Naive thymus-derived CD4-positive, alpha-beta T cell (primary cell): ENCODE measurements at places on chromosomes 2 and 18. TPM values are rescaled to one million over a fixed set of nuclear protein-coding genes. Genes with fewer than 3 reads are reported as not detected.
A peak's percentile ranks its signal among the peaks of the same experiment; 100 is the strongest.

The PSD4 gene
- polyA plus RNA-seq: 28.0 TPM

GRCh38 chr2:172859581-172860335 lies 124.1 kb downstream of the RAPGEF4 start:
- no peak for DNase-seq
- no peak overlapping the region for H3K4me3 ChIP-seq
- no peak overlapping the region for H3K27ac ChIP-seq
- no peaks in the 10 kb centered on the region for H3K36me3 ChIP-seq
- no peaks in the 10 kb centered on the region for H3K4me1 ChIP-seq

GRCh38 chr18:69957747-69958146 lies 10.1 kb upstream of the CD226 start:
- peak overlapping the region; percentile 67 for H3K4me3 ChIP-seq
- no peaks in the 10 kb centered on the region for H3K27me3 ChIP-seq
- peaks cover 17% of the 10 kb centered on the region for H3K4me1 ChIP-seq
- H3K27ac ChIP-seq: peak overlapping the region; percentile 78
- H3K36me3 ChIP-seq: no peaks in the 10 kb centered on the region

DNA sequence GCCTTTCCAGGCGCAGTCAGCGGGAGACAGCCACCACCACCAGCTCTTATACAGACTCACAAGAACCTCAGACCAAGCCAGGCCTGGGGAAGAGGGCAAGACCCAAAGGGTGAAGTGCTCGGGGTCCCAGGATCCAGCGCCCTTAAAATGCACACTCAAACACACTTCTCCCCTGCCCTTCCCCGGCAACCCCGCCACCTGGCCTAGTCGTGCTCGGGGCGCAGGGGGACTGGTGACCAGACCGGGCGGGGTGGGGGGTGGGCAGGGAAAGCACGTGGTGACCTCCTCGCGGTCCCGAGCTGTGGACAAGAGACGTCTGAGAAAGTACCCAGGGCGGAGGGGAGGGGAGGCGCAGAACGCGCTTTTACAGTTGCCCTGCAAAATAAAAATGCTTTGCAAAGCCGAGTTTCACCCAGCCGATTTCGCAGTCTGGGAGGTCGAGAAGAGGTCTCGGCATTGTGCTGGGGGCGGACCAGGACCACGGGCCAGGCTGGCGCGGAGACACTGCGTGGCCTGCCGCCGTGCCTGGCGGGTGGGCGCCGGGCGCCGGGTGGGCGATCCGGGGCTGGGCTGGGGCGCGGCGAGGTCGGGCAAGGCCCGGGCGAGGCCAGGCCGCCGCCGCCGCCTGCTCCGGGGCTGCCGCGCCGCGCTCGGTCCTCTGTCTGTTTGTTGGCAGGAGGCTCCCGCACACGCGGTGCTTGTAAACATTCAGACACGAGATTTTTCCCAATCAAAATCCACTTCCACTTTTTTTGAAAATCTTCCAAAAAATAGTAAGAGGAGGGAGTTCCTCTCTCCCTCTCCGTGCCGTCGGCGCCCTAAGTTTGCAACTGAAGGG lies 2.0 kb downstream of the BCL11A start:
- no peaks in the 10 kb centered on the region for H3K36me3 ChIP-seq
- H3K4me3 ChIP-seq: no peak overlapping the region
- DNase-seq: no peak
- no peak overlapping the region for H3K27ac ChIP-seq
- H3K4me1 ChIP-seq: peaks cover 21% of the 10 kb centered on the region
- peaks cover 14% of the 10 kb centered on the region for H3K27me3 ChIP-seq

DNA sequence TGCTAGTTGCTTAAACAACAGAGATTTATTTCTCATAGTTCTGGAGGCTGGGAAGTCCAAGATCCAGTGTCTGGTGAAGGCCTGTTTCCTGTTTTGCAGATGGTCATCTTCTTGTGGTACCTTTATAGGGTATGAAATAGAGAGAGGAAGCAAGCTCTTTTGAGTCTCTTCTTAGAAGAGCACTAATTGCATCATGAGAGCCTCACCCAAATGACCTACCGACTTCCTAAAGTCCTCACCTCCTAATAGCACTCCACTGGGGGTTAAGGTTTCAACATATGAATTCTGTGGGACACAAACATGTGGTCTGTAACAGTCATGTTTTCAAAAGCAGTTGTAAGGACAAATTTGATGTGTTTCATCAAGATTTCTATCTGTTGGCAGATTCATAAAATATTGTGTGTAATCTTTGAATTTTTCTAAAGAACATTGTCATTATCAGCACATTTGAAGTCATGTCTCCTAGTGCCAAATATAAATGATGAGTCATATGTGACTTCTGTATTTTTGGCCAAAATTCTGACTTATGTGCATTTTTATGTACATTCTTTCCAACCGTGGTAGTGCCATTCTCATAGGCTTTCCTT lies 45.3 kb downstream of the CD28 start:
- peaks cover 22% of the 10 kb centered on the region for H3K4me1 ChIP-seq
- H3K27ac ChIP-seq: no peak overlapping the region

GRCh38 chr2:130878316-130878715 lies 41.6 kb downstream of the ARHGEF4 start:
- no peak overlapping the region for H3K27ac ChIP-seq
- no peaks in the 10 kb centered on the region for H3K4me1 ChIP-seq
- no peaks in the 10 kb centered on the region for H3K36me3 ChIP-seq
- DNase-seq: no peak

GRCh38 chr18:9233771-9234440 lies 97.3 kb downstream of the ANKRD12 start:
- no peak for DNase-seq
- H3K4me1 ChIP-seq: no peaks in the 10 kb centered on the region
- no peak overlapping the region for H3K4me3 ChIP-seq
- no peak overlapping the region for H3K27ac ChIP-seq

GRCh38 chr18:57583297-57583835 lies 3.1 kb downstream of the FECH start:
- H3K4me1 ChIP-seq: peaks cover 11% of the 10 kb centered on the region
- H3K27ac ChIP-seq: no peak overlapping the region
- no peak for DNase-seq
- H3K36me3 ChIP-seq: no peaks in the 10 kb centered on the region

- DNase-seq: no peak
- H3K36me3 ChIP-seq: no peaks in the 10 kb centered on the region
- no peaks in the 10 kb centered on the region for H3K27me3 ChIP-seq
- no peak overlapping the region for H3K4me3 ChIP-seq
- H3K27ac ChIP-seq: no peak overlapping the region
Observed at GRCh38 chr2:62568983-62569837, 63.2 kb upstream of the TMEM17 start.

GRCh38 chr2:158664987-158665386 lies 130.1 kb upstream of the DAPL1 start:
- no peaks in the 10 kb centered on the region for H3K4me1 ChIP-seq
- H3K27me3 ChIP-seq: no peaks in the 10 kb centered on the region
- H3K36me3 ChIP-seq: no peaks in the 10 kb centered on the region

DNA sequence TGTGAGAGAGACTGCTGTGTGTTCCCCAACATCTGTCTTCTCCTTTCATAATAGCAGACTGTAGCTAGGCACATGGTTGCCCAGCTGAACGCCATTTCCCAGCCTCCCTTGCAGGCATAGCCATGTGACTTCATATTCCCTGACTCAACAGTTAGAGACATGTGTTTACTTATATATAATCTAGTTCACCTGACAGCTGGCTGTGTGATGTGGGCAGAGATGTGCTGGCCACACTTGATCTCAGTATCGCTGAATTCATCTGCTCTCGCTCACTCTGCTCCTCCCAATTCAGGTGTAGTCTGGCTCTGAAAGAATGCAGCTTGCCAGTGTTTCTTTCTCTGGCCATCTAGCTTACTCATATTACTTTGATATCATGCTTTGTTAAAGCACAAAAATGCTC lies 52.3 kb upstream of the SEC11C start:
- no peaks in the 10 kb centered on the region for H3K36me3 ChIP-seq
- DNase-seq: no peak
- no peak overlapping the region for H3K27ac ChIP-seq
- H3K4me1 ChIP-seq: peaks cover 8% of the 10 kb centered on the region

GRCh38 chr2:3712424-3712823 lies 9.0 kb downstream of the DCDC2C start:
- no peak overlapping the region for H3K4me3 ChIP-seq
- no peaks in the 10 kb centered on the region for H3K27me3 ChIP-seq
- no peak overlapping the region for H3K27ac ChIP-seq
- no peak for DNase-seq

GRCh38 chr2:209472871-209473270 lies 49.0 kb downstream of the MAP2 start:
- DNase-seq: no peak
- no peaks in the 10 kb centered on the region for H3K4me1 ChIP-seq
- no peaks in the 10 kb centered on the region for H3K36me3 ChIP-seq
- H3K27me3 ChIP-seq: no peaks in the 10 kb centered on the region
- H3K27ac ChIP-seq: no peak overlapping the region

The LYG1 gene
- polyA plus RNA-seq: 0.56 TPM

- H3K36me3 ChIP-seq: no peaks in the 10 kb centered on the region
- H3K4me1 ChIP-seq: no peaks in the 10 kb centered on the region
- no peak overlapping the region for H3K4me3 ChIP-seq
Observed at GRCh38 chr2:63038034-63038433, 12.6 kb upstream of the OTX1 start.

- DNase-seq: no peak
- no peaks in the 10 kb centered on the region for H3K27me3 ChIP-seq
- H3K27ac ChIP-seq: peak overlapping the region; percentile 71
- H3K4me1 ChIP-seq: peaks cover 42% of the 10 kb centered on the region
- no peak overlapping the region for H3K4me3 ChIP-seq
Observed at GRCh38 chr2:30339071-30339470, 107.7 kb downstream of the LBH start.

GRCh38 chr18:36532394-36532793 lies 234.9 kb downstream of the FHOD3 start:
- H3K27me3 ChIP-seq: no peaks in the 10 kb centered on the region
- no peaks in the 10 kb centered on the region for H3K36me3 ChIP-seq
- no peaks in the 10 kb centered on the region for H3K4me1 ChIP-seq
- no peak for DNase-seq
- H3K4me3 ChIP-seq: no peak overlapping the region

The TTN gene
- 3.1 TPM for polyA plus RNA-seq

DNA sequence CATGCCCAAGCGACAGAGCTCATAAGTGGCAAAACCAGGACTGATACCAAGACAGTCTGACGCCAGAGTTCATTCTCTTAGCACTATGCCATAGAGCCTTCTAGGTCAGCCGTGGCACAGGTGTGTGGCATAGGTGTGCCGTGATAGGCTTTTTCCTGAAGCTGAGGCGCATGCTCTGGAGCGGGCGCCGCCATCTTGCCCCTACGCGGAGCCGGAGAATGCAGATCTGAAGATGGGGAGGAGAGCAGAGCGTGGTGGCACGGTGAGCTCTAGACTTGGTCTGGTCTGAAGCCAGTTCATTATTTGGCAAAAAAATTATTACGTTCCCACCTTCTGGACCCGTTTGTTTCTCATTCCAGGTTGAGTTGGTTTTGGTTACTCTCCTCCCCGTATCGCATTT lies 16.6 kb downstream of the MCFD2 start:
- H3K36me3 ChIP-seq: no peaks in the 10 kb centered on the region
- H3K27ac ChIP-seq: no peak overlapping the region
- no peaks in the 10 kb centered on the region for H3K27me3 ChIP-seq
- no peak for DNase-seq

DNA sequence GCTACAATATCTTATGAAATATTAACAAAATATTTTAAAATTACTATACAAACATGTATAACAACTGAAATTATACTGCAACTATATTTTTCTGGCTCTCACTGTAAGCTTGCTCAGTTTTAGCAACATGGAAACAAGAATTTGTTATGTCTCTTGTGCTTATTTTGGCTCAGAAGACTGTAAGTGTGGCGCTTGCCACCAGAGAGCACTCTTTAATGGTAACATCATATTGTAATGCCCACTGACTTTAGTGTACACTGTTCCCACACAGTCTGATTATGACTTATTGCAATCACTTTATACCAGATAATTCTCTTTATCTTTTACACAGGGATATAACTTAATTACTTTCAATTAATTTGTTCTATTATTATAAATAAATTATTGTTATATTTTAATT lies 1500.6 kb upstream of the TMEFF2 start:
- no peaks in the 10 kb centered on the region for H3K27me3 ChIP-seq
- no peak overlapping the region for H3K27ac ChIP-seq
- no peaks in the 10 kb centered on the region for H3K4me1 ChIP-seq
- no peak overlapping the region for H3K4me3 ChIP-seq
